ENCODE measurements at places on chromosomes 13 and 19. TPM values are rescaled to one million over a fixed set of nuclear protein-coding genes. Genes with fewer than 3 reads are reported as not detected.

Gene ERICH6B
- not detected for total RNA-seq

Gene PCDH17
- total RNA-seq = 9.4 TPM

Gene CGB8
- total RNA-seq = not detected

Gene KCNJ14
- 0.38 TPM for total RNA-seq

Gene ZNF382
- total RNA-seq = 3.8 TPM

Gene ZNF93
- 8.1 TPM for total RNA-seq

Gene TRPC4
- total RNA-seq = 59.2 TPM

Gene VWA8
- total RNA-seq = 16.7 TPM

Gene PCDH8
- not detected for total RNA-seq

Gene ZNF555
- total RNA-seq = 5.2 TPM

Gene ETV2
- total RNA-seq = 0.19 TPM

Gene ZNF98
- total RNA-seq = not detected

Gene CYSLTR2
- 0.19 TPM for total RNA-seq

Gene RASL11A
- 13.8 TPM for total RNA-seq

Gene SIGLEC12
- total RNA-seq = not detected

Gene RASGRP4
- total RNA-seq = not detected

All from regular cardiac myocyte (primary cell).